ENCODE measurements at places on chromosomes 7 and 10.

- DNase-seq, result no peak
Measured at GRCh38 chr10:20601941-20602461, 295.1 kb downstream of the NEBL start.

DNA sequence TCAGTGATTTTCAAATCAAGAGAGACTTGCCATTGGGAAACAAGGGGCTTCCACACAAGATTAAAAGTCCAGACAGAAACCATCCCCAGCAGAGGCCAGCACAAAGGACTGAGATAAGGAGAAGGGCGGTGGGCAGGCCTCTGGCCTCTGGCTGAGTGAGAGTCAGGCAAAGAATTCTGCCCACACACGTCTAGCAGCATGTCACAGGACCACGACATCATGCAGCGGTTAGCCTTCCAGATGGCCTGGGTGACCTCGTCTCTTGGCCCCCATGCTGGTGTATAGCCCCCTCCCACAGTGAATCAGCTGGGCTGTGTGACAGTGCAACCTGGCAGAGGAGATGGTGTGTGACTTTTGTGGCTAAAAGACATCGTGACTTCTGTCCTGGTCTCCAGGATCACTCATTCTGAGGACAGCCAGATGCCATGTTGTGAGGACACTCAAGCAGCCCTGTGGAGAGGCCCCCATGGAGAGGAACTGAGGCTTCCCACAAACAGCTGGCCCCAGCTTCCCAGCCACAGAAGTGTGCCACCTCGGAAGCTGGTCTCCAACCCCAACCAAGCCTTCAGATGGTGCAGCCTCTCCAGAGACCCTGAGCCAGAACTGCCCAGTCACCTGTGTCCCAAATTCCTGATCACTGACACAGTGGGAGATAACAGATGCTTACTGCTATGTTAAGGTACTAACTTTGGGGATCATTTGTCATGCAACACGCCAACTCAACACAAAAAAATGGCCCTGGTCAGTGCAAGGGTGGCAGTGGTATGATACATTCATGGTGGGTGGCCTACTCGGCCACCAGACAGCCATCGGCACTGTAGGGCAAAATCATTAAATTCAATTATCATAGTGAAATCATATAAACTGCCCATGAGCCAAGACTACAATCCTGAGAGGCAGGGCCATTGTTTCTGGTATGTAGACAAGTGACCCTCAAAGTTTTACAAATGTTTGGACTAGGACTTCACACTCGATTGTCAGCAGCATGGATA lies 73.2 kb downstream of the TNS3 start:
- no peak for DNase-seq

DNA sequence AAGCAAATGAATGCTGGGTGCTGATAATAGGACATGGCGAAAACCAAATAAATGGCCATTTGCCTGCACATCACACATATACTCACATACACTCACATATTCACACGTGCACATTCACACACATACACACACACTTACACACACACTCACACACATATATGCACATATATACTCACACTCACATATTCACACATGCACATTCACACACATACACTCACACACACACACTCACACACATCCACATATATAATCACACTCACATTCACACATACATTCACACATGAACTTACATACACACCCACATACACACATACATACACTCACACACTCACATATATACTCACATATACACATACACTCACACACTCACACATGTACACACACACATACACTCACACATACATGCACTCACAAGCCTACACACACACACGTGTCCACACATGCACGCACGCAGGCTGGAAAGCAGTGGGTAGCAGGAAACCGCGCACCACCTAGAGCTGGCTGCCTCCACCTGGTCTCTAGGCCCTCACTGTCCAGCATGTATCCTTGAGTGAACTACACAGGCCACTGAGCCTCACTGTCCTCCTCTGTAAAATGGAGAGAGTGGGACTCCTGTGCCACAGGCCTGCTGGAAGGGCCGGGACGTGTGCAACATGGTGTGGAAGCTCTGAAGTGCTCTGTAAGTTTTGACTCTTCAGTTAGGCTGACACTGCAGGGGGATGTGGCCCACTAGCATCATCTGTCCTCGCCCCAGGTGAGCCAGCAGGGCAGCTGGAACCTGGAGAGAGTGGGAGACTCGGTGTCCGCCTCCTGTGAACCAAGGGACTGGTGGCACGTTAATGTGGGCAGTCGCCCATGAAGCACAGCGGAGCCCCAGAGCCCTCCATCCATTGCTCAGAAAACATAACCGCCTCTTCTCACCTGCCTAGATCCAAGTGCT lies 14.9 kb downstream of the TMEM72 start:
- DNase-seq, result no peak

DNA sequence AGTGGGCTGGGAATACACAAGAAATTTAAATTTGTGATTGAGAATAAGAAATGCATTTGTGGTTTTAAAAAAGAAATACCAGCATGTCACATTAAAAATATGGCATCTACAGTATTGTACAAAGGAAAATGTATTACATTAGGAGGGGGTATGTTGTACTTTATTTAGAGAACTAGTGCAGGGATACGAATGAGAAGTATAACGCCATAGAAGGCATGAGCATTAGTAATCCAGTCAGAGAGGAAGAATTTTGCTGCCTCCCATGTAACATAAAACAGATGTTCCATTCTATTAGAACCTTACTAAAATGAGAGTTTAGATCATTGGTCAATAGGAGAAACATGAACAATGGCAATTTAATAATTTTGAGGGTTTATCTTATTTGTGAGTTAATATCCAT lies 182.2 kb downstream of the ADK start:
- DNase-seq, result peak; percentile 93

GRCh38 chr10:90328896-90329295 lies 528.9 kb downstream of the HTR7 start:
- DNase-seq, result no peak

GRCh38 chr7:134313543-134313942 lies 3.2 kb downstream of the SLC35B4 start:
- DNase-seq, result no peak

DNA sequence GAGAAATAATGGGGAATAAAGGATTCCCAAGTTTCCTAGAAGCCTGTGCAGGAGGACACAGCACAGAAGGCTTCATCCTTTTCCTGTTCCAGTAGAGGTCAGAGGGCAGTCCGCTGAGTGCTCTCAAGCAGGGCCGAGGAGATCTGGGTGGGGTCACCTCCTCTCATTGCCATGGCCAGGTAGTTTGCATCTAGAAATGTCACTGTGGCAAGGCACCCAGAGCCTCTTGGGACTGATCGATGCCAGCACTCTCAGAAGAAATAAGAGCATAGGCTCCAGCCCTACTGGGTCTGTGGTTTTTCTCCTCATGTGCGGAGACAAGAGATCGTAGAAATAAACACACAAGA lies 7.9 kb downstream of the NUB1 start:
- no peak for DNase-seq

DNA sequence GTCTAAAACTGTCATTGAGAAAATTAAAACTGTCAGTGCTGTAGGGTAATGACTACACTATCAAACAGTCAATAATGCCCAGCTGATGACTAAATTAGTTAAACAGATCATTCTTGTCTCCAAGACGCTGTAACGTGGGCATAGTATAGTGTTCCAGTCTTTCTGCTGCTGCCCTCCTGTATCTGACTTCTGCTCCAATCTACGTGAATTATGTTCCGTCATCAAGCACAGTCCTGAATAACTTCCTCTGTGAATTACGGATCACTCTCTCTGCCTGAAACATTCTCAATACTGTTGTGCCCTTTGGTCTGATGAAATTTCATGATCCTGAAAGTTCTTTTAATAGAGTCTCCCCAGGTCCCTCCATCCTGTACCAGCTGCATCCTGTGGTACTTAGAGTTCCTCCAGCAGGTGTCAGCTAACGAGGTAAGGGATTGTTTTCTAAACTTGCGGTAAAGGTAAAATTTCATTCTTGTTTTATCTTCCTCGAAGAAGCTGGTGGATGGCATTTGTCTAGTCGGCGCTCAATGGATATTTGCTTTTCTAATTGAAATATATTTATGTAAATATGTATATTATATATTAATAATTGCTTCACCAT lies 393.5 kb upstream of the ADARB2 start:
- no peak for DNase-seq

GRCh38 chr10:116536810-116537209 lies 8.9 kb upstream of the PNLIP start:
- no peak for DNase-seq

GRCh38 chr7:151837285-151838042 lies 39.5 kb downstream of the PRKAG2 start:
- no peak for DNase-seq

DNA sequence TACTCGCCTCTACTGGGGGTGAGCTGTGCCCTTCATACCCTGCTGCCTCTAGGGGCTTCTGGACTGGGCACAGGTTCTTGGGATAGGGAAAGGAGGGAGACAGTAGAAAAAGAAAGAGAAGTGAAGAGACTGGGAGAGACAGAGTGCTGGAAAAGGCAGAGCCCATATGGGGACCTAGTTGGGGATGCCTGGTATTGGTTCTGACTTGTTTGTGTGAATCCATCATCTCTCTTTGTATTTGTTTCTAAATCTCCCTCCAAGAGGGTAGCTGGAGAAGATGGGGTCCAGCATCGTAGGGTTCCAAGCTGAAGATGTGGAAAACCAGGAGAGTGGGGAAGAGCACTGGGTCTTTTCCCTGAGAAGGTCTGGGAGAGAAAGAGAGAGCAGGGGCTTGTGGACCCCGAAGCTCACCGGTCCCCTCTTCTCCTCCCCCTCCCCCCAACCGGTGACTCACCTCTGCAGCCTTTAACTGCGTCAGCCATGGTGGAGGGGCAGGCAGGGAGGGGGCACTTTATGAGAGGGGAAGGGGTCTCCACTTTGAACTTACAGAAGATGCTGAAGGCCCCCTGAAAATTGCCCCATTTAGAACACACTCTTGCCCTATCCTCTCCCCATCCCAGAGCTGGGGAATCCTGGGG lies 3.2 kb upstream of the VGF start:
- DNase-seq, result no peak

DNA sequence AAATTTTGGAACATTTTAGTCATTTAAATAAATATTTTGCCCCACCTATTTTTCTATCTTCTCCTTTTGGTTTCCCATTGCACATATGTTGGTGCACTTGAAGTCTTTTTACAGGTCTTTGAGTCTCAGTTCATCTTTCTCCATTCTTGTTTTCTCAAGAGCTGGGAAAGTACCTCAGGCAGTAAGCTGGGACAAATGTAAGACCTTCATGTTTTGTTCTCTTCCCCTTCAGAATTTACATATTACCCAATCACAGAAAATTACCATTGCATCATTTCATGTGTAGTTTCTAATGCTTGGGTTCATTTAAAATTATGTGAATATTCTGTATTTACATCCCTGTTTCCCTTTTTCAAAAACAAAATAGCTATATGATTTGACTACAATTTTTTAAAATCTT lies 1150.0 kb upstream of the POT1 start:
- no peak for DNase-seq

GRCh38 chr10:117590101-117590875 lies 47.7 kb downstream of the EMX2 start:
- no peak for DNase-seq

DNA sequence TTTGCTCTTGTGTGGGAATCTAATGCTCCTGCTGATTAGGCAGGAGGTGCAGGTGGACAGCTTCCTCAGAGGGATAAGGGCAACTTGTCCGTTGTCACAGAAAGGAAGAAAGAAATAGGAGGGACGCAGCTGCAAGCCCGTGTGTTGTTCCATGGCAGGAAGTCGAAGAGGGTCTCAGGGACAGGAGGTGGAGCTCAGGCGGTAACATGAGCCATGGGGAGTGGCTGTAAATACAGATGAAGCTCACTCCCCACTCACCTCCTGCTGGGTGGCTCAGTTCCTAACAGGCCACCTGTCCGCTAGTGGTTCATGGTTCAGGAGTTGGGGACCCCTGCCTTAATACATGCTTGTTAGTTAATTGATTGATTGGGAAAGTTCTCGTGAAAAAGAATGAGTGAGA lies 101.7 kb upstream of the SFMBT2 start:
- no peak for DNase-seq

GRCh38 chr10:59020502-59020901 lies 155.9 kb upstream of the PHYHIPL start:
- no peak for DNase-seq

DNA sequence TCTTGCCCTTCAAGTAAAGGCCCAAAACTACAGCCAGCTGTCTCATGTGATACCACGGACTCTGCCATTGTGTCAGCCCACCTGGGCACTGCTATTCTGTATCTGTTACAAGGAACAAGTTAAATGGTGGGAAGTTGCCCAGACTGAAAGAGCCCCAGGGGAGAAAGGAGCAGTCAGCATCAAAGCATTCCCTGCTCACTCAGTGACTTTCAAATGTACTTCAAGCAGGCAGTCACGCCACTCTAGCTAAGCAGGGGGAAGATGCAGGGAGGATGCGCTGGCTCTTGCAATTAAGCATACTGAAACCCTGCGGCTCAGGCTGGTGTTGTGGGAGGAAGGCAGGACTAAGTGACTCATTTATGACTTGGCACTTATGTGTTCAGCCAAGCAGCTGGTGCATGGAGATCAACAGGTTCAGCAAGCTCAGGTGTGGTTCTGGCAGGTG lies 1249.6 kb downstream of the TYW1 start:
- DNase-seq, result peak; percentile 53

GRCh38 chr7:12619461-12620069 lies 49.0 kb downstream of the SCIN start:
- no peak for DNase-seq

GRCh38 chr10:112448888-112449287 lies 1.9 kb downstream of the VTI1A start:
- no peak for DNase-seq

DNA sequence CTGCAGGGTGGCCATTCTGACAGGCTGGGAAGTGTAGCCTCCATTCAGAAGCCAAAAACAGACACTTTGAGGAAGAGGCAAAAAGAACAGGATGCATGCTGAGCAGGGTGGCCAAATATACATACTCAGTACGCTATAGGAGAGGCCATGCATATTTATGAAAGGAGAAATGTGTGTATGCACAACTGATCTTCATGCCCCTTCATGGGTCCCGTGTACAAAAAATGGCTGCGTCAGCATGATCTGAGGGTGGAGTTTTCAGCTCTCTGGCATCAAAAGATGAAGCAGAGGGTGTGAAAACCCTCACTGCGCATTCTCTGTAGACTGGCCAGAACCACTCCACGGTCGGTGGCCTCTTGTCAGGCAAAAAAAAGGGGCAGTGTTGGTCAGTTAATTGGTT lies 35.5 kb upstream of the OIT3 start:
- no peak for DNase-seq

- DNase-seq, result no peak
Measured at GRCh38 chr10:120646738-120647456, 189.9 kb downstream of the PLPP4 start.

- no peak for DNase-seq
Measured at GRCh38 chr10:102701272-102701671, 12.9 kb downstream of the ARL3 start.

DNA sequence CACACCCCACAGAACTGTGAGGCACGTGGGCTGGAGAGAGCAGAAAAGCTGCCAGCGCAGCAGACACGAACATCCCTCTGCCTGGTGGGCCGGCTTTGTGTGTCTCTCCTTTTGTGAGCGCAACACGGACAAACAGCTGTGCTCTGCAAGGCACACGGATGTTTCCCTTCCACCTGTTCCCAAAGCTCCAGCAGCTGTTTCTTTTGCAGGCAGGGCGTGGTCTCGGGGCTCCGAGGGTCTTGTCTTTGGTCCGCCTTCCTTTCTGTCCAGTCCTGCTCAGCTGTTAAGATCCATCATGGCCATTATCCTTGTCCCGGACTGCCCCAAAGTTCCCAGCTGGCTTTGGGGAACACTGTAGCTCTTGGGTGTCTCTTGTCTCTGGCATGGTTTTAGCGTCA lies 32.7 kb upstream of the SH2B2 start:
- DNase-seq, result no peak

GRCh38 chr10:76085817-76086167 lies 654.4 kb downstream of the LRMDA start:
- DNase-seq, result no peak

GRCh38 chr7:5690931-5691473 lies 90.5 kb downstream of the RNF216 start:
- peak; percentile 29 for DNase-seq
